ENCODE measurements at places on chromosomes 4 and X.

GRCh38 chrX:134365904-134366303 lies 94.1 kb upstream of the HPRT1 start:
- no peak for DNase-seq

- DNase-seq = no peak
These were observed 5.7 kb downstream of the TCEANC start for GRCh38 chrX:13658602-13659001.

- no peak for DNase-seq
These were observed 60.9 kb upstream of the MXD4 start for GRCh38 chr4:2322841-2323240.

GRCh38 chrX:18899796-18900380 lies 84.0 kb downstream of the PHKA2 start:
- no peak for DNase-seq

DNA sequence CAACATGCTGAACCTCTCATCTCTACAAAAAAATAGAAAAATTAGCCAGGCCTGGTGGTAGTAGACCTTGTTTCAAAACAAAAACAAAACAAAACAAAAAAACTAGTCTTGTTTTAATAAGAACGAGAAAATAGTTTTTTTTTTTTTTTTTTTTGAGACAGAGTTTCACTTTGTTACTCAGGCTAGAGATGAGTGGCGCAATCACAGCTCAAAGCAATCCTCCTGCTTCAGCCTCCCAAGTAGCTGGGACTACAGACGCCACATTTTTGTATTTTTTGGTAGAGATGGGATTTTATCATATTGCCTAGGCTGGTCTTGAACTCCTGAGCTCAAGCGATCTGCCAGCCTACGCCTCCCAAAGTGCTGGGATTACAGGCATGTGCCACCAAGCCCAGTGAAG lies 47.7 kb upstream of the UGDH start:
- no peak for DNase-seq

DNA sequence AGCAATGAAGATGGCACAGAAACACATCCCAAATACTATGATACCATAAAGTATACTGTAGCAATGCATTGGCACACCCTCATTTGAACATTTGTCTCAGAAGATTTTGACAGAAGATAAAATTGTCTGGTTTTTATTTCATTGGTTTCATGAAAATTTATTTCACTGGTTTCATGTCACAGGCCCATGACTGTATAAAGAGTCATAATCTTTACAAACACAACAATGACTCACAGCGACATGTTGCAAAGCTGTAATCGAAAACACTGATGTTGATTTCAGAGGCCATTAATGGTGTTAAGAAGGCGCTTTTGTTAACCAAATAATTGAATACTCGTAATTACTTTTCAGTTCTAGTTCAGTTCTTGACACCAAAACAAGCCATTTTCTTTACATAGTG lies 8.1 kb upstream of the DTHD1 start:
- no peak for DNase-seq

- DNase-seq = no peak
These were observed 50.4 kb upstream of the TBL1X start for GRCh38 chrX:9414416-9414815.

GRCh38 chrX:103631145-103631544 lies 2.4 kb downstream of the TCEAL1 start:
- DNase-seq = no peak

- no peak for DNase-seq
These were observed 83.3 kb downstream of the STK32B start for GRCh38 chr4:5134620-5135019.

DNA sequence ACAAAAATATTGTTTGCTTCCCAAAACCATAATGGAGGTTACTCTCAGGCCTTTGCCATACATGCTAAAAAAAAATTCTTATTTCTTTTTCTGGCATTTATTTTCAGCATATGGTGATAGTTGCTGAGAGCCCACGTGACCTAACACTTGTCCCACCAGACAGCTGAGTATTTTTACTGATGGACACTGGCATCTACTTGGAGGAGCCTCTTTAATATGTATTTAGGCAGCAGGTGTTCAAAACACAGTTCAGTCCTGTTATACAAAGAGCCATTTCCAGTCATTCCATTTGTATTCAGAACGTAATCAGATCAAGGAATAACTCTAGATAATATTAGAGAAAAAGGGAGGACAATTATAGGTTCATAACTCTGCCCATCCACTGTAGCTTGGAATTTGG lies 95.5 kb downstream of the CXCL13 start:
- DNase-seq = no peak

DNA sequence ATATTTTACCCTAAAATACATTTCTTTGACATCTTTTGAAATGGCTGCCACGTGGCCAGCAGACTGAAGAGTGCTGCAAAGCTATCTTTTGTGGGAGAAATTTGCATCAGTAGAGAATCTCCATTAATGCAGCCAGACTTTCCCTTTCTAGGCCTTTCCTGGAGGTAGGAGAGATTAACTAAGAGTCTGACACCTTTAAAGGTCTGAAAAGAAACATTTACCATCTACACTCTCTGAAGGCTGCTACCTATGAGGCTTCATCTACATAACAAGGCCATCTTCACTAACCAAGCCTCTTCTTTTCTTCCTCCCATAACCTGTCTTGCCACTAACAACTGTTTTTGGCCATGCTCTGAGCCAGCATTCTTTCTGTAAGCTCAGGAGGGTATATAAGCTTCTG lies 17.8 kb upstream of the SPRY1 start:
- no peak for DNase-seq

DNA sequence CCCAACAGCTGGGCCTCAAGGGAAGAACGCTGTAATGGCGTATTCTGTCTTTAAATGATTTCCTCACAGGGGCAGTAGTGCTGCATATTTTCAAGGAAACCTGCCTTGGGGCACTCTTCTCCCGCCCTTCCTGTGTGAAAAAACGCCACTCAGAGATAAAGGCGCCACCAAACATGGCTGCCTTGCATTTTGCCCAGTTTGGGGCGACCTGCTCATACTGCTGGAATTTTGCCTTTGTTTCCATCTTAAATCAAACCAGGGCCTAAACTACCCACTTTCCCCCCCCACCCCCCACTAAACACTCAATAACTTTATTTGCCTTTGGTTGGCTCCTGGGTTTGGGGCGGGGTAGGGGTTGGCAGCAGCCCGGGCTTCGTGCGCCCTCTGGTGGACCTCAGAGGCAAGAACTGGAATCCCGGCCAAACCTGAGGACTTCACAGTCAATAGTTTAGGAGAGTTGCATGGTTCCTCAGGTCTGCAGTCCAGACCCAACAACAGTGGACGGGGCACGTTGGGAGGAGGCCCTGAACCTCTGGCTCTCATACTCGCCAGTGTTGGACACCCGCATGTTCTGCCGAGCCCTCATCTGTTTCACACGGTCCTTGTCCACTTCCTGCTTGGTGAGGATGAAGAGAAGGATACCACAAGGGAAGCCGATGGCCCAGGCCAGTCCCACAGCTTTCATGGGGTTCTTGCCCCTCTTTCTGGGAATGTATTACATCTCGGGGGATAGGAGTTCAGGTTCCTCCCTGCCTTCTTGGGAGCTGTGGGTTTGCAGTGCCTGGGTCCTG lies 220.1 kb upstream of the STK26 start:
- no peak for DNase-seq

DNA sequence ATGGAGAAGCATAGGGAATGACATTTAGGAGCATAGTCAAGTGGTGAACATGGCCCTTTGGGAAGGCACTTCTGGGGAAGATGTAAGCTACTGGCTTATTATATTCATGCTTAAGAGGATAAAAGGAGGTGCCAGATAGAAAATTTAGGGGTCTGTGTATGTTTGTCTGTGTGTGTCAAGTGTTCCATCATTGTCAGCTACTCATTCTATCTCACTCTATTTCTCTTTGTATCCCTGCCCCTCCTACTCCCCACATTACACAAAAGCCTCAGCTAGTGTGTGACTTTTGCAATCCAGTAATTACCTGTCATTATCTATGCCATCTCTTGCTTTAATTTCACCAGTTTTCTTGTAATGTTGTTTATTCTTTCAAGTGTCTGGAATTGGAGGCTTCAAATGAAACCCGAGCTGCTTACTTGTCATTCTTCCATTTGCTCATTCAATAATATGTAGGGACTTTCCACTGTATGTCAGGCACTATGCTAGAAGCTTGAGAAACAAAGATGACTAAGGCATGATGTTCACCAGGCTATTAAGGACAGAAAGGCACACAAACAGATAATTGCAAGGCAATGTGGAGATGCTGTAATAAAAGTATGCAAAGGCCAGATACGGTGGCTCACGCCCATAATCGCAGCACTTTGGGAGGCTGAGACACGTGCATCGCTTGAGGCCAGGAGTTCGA lies 229.8 kb upstream of the TEX13C start:
- DNase-seq = no peak

DNA sequence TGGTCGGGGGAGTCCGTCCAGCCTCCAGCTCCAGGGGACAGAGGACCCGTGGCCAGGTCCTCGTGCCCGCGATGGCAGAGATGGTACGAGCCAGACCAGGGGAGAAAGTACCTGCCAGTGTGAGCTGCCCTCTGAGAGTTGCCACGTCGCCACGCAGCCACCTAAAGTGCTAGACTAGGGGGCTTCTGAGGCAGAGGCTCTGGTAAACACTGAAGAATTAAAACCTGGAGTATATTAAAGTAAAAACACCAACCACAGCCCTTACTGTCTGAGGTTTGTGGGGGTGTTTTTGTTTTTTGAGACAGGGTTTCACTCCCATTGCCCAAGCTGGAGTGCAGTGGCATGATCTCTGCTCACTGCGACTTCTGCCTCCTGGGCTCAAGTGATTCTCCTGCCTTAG lies 60.1 kb upstream of the SORCS2 start:
- no peak for DNase-seq

- no peak for DNase-seq
These were observed 29.5 kb upstream of the XIAP start for GRCh38 chrX:123830309-123830708.
